ENCODE measurements at places on chromosomes 3 and 15.

GRCh38 chr15:84781495-84781894 is 33.1 kb downstream of the ZNF592 start:
- no peak for DNase-seq
- H3K27me3 ChIP-seq, result no peaks in the 10 kb centered on the region
- no peak overlapping the region for H3K4me3 ChIP-seq
- peaks cover 42% of the 10 kb centered on the region for H3K36me3 ChIP-seq
- peaks cover 26% of the 10 kb centered on the region for H3K4me1 ChIP-seq

DNA sequence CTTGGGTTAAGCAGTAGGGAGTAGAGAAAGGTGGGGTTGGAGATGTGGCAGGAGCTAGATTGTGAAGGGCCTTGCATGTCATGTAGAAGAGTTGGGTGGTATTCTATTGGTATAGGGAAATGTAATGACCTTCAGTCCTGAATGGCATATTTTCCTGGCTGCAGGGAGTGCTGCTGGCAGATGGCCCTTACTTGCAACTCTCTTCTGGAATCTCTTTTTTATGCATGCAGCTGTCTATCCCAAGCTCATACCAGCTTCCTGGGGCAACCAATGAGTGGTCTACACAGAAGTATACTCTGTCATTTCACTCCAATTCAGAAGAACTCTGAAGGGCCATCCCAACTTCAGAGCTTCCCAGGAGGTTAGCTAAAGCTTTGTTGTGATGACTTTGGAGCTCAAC is 144.7 kb upstream of the ANKRD28 start:
- no peaks in the 10 kb centered on the region for H3K36me3 ChIP-seq
- no peaks in the 10 kb centered on the region for H3K4me1 ChIP-seq

- peaks cover 9% of the 10 kb centered on the region for H3K27me3 ChIP-seq
- H3K4me1 ChIP-seq, result peaks cover 1% of the 10 kb centered on the region
- H3K4me3 ChIP-seq, result no peak overlapping the region
- no peak overlapping the region for H3K27ac ChIP-seq
Observed at GRCh38 chr3:125186800-125187598, 25.5 kb downstream of the SLC12A8 start.

DNA sequence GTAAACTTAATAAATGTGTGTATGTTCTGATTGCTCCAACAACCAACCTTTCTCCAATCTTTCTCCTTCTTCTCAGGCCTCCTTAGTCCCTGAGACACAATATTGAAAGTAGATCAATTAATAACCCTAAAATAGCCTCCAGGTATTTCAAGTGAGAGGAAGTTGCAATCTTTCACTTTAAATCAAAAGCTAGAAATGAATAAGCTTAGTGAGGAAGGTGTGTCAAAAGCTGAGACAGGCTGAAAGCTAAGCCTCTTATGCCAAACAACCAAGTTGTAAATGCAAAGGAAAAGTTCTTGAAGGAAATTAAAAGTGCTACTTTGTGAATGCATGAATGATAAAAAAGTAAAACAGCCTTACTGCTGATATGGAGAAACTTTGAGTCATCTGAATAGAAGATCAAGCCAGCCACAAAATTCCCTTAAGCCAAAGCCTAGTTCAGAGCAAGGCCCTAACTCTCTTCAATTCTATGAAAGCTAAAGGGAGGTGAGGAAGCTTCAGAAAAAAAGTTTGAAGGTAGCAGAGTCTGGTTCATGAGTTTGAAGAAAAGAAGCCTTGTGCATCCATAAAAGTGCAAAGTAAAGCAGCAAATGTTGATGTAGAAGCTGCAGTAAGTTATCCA is 38.6 kb downstream of the CCDC80 start:
- H3K36me3 ChIP-seq, result no peaks in the 10 kb centered on the region
- no peak for DNase-seq
- H3K4me1 ChIP-seq, result peaks cover 31% of the 10 kb centered on the region
- H3K27me3 ChIP-seq, result peaks cover 5% of the 10 kb centered on the region
- H3K4me3 ChIP-seq, result no peak overlapping the region
- H3K27ac ChIP-seq, result no peak overlapping the region

DNA sequence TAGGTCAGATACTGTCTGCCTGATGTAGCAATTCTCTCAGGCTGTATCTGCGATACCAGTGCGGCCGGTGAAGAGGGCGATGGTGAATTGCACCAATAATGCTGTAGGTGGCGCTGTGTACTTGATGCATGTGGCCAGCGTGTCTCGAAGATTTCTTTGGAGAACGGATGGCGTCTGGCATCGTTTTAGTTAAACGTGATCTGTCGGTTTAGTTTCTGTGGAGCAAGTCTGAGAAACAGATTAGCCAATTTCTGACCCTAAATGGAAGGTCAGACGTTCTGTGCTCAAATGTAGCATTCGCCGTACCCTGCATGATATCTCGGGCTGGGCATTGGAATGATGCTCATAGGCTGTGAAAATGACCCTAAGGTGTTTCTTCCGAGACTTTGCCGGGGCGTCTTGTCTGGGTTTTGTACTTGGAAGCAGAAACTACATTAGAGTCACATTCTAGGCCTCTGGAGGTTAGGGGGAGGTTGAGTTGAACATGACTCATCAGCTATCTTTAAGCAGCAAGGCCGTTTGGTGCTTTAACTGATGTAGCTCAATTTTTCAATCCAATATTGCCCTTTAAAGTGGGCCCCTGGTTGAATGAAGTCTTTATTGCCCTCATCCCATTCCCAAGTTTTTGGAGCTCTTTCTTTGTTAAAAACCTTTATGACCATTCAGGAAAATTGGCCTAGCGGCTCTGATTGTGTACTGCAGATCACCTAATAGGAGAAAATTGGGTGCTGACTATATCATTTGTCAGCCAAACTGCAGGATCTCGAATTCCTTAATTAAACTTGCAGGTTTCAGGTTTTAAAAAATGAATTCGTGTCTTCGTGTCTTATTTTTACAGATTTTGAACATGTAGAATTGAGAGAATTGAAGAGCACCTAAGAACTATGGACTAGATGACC is 80.0 kb downstream of the SQOR start:
- DNase-seq, result peak; percentile 57
- peaks cover 25% of the 10 kb centered on the region for H3K27me3 ChIP-seq
- no peak overlapping the region for H3K27ac ChIP-seq
- H3K4me3 ChIP-seq, result no peak overlapping the region
- no peaks in the 10 kb centered on the region for H3K36me3 ChIP-seq

GRCh38 chr15:89633585-89633984 is 21.7 kb downstream of the KIF7 start:
- no peak overlapping the region for H3K27ac ChIP-seq
- H3K4me1 ChIP-seq, result no peaks in the 10 kb centered on the region
- H3K4me3 ChIP-seq, result no peak overlapping the region

DNA sequence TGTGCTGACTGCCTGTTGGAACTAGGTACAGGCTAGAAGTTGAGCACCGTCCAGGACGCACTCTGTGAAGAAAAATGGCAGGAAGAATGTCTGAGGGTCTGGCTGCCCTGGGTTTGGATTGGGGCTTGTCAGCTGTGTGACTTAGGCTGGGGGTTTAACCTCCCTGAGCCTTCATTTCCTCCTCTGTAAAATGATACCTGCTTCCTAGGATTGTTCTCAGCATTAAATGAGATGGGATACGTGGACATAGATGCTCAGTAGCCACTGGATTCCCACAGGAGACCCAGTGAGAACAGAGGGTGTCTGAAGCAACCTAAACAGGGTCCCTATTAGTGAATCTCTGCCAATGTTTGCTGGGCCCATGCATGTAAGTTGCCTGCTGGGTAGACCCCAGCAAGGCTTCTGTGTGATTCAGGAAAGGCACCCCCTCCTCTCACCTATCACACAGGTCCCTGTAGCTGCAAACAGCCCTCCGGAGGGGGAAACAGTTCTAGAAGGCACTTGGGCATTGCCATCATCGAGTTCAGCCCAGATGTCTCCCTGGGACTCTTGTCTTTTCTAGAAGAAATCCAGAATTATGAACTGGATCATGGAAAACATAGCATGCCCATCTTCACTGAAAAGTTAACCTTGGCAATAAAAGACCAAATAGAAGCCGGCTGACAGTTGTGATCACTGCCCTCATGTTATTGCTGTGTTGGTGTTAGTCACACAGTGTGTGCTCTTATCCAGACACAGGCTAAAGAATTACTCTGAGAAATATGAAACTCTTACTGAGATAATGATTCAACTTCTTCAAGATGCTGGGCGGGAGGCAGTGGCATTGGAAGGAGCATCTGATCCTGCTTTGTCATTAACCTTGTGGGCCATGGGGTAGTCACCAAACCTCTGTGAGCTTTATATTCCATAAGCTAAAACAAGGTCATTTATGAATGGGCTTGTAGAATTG is 64.5 kb downstream of the SMAD6 start:
- H3K27me3 ChIP-seq, result peaks cover 68% of the 10 kb centered on the region
- no peak overlapping the region for H3K4me3 ChIP-seq
- no peak overlapping the region for H3K27ac ChIP-seq
- peaks cover 5% of the 10 kb centered on the region for H3K4me1 ChIP-seq
- no peaks in the 10 kb centered on the region for H3K36me3 ChIP-seq

DNA sequence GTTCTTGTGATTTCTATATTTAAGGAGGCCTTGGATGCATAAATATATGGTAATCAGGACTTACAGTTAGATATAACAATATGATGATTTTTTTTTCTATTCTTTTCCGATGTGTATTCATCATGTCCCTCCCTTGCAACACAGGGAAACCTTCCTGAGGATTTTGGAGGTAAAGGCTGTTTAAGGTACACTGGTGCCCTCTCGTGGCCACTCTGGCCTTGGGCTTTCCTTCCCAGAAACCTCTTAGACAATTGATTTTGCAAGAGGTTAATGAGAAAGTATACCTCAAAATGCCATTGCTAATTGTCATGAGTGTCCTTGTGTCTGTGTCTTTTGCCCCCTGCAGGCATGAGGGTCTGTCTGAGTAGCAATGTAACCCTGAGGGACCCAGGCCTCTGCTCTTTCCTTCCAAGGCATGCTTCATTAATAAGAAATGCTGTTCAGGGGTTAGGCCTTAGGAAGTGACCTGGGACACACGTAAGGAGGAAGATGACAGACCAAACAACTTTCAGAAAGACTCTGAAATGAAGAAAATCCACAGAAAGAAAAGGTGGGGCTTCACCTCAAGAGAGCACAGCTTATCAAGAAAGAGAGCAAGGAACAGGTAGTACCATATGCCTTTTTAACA is 70.3 kb upstream of the PPP2R3A start:
- DNase-seq, result peak; percentile 55
- H3K4me3 ChIP-seq, result no peak overlapping the region
- no peaks in the 10 kb centered on the region for H3K4me1 ChIP-seq
- H3K27ac ChIP-seq, result no peak overlapping the region
- no peaks in the 10 kb centered on the region for H3K36me3 ChIP-seq

DNA sequence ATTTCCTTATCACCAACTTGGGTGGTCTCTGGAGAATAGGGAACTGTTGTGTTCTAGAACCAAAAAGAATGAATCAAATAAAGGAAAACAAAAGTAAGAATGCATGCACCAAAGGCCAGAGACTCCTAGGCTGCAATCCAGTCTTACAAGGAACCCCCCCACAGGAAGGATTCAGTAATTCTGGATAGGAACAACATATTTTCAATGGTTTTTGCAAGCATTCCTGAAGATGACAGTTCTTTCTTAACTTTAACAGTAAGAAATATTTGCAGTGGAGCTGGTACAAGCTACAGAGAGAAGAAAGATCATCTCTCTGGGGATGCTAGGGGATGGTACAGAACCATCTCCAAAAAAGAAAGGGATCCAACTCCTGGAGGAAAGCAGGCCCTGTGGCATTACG is 116.2 kb upstream of the CHRM5 start:
- no peaks in the 10 kb centered on the region for H3K36me3 ChIP-seq
- H3K4me3 ChIP-seq, result no peak overlapping the region
- H3K27me3 ChIP-seq, result no peaks in the 10 kb centered on the region
- no peaks in the 10 kb centered on the region for H3K4me1 ChIP-seq

DNA sequence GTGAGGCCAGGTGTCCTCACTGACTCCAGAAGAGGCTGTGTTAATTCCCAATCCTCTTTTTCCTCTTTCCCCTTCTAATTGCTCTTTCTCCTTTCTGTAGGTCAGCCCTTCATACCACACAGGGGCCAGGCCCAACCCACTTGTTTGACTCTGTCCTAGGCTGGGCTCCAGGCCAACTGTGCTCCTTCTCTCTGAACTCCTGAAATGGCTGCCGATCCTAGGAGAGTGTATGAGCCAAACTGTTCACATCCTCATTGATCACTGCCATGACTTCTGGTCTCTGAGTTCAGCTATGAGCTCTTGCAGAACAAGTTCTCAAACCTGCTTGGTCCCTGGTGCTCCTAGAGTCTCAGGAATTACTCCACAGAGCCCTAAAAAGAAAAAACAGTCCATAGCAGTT is 145.1 kb downstream of the VGLL4 start:
- H3K4me3 ChIP-seq, result no peak overlapping the region
- H3K27ac ChIP-seq, result no peak overlapping the region
- no peak for DNase-seq
- H3K27me3 ChIP-seq, result no peaks in the 10 kb centered on the region
- peaks cover 5% of the 10 kb centered on the region for H3K36me3 ChIP-seq
- H3K4me1 ChIP-seq, result no peaks in the 10 kb centered on the region

DNA sequence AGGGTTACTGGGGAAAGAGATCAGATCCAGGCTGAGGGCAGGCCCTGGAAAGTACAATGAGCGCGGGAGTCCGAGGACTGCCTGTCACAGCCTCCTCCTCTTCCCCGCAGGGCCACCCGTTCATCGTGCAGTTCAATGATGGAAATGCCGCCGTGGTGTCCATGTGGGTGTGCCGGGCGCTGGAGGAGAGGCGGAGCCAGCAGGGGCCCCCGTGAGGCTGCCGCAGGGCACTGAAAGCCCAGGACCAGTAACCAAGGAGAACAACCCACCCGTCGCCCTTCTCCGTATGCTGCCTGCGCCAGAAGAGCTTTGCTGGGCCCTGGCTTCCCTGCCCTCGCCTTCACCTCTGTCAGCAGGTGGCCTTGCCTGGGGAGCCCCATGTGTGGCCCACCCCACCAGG is 18.8 kb upstream of the SKOR1 start:
- H3K27me3 ChIP-seq, result no peaks in the 10 kb centered on the region
- no peaks in the 10 kb centered on the region for H3K36me3 ChIP-seq
- DNase-seq, result no peak
- H3K27ac ChIP-seq, result no peak overlapping the region
- no peaks in the 10 kb centered on the region for H3K4me1 ChIP-seq

GRCh38 chr3:18444595-18445400 is 19.7 kb upstream of the SATB1 start:
- no peaks in the 10 kb centered on the region for H3K27me3 ChIP-seq
- H3K4me3 ChIP-seq, result peak overlapping the region; percentile 99
- peaks cover 49% of the 10 kb centered on the region for H3K4me1 ChIP-seq
- H3K27ac ChIP-seq, result peak overlapping the region; percentile 99

- no peak for DNase-seq
- peaks cover 19% of the 10 kb centered on the region for H3K36me3 ChIP-seq
- H3K4me3 ChIP-seq, result no peak overlapping the region
- peaks cover 7% of the 10 kb centered on the region for H3K4me1 ChIP-seq
- no peaks in the 10 kb centered on the region for H3K27me3 ChIP-seq
- H3K27ac ChIP-seq, result no peak overlapping the region
Observed at GRCh38 chr3:45409921-45410320, 21.5 kb downstream of the LARS2 start.

DNA sequence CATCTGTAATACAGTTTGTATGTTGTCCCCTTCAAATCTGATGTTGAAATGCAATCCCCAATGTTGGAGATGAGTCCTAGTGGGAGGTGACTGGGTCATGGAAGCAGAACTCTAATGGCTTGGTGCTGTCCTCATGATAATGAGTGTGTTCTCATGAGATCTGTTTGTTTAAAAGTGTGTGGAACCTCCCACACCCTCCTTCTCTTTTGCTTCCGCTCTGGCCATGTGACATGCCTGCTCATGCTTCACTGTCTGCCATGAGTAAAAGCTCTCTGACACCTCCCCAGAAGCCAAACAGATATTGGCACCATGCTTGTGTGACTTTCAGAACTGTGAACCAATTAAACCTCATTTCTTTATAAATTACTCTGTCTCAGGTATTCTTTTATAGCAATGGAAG is 794.0 kb upstream of the CFAP20DC start:
- H3K27me3 ChIP-seq, result no peaks in the 10 kb centered on the region
- no peak overlapping the region for H3K27ac ChIP-seq
- no peak overlapping the region for H3K4me3 ChIP-seq
- no peak for DNase-seq
- H3K4me1 ChIP-seq, result peaks cover 13% of the 10 kb centered on the region
